GM12865 (cell line): ENCODE measurements at places on chromosomes 7 and 10.
A peak's percentile ranks its signal among the peaks of the same experiment; 100 is the strongest.

DNA sequence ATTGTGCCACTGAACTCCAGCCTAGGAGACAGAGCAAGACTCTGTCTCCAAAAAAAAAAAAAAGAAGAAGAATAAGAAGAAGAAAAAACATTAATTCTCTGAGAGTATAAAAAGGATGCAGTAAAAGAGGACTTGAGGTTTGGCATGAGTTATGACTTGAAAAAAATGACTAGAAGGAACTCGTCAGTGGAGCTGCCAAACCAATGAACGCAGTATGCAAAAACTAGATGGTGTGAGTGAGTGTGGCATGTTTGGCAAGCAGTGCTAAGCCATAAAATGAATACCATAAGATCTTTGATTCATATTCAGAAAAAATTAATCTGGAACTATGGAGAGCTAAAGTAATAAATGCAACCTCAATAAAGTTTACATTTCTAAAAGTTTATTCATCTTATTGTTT lies 68.6 kb upstream of the MEOX2 start:
- no peak for DNase-seq

DNA sequence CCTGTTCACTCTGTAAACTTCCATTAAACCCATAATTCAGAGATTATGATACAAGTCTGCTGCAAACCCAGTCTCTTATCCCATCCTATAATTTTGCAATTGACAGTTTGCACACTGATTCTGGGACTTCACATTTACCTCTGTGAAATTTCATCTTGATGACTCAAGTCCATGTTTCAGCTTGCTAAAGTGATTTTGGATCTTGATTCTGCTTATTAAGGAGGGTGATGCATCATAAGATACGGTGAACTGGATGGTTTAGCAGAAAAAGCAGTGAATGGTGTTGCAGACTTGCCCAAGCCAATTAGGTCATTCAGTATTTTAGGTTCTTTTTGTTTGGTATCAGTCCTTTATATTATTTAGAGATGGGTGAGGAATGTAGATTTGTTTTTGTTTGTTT lies 125.5 kb upstream of the PODXL start:
- DNase-seq, result no peak

DNA sequence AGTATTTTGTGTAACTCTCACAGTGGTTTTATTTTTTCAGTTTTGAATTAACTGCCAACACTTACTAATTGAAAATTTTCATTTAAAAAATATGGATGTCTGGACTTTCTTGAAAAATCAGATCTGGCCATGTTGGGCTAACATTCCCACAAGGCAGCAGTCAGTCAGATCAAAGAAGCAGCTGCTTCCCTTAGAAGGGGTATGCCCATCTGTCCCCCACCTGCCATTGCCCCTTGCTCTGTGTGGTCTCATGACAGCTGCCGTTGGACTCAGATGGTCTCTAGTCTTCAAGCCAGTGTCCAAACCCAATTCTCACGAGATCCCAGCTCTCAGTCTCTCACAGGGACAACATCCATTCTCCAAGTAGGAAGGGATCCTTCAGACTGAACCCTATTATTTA lies 212.1 kb upstream of the GHITM start:
- no peak for DNase-seq

DNA sequence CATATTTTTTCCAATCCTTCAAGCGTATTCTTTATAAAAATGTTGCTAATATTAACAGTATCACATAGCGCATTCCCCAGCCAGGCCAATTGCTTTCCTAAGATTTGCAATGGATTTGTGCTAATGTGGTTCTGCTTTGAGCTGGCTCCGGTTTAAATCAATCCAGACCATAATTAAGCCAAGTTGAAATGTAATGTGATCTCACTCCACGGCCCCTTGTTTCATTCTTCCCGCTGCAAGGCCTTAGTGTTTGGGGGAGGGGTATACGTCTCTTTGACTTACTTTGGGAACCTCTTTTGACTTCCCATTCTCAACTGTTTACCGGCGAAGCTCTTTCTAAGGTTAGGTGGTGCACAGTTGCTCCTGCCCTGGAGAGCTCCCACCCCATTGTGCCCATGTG lies 86.4 kb downstream of the PRPF18 start:
- no peak for DNase-seq

- no peak for DNase-seq
Observed at GRCh38 chr10:68666280-68666760, 54.7 kb upstream of the CCAR1 start.

GRCh38 chr10:79186486-79187120 lies 117.8 kb downstream of the ZMIZ1 start:
- no peak for DNase-seq

DNA sequence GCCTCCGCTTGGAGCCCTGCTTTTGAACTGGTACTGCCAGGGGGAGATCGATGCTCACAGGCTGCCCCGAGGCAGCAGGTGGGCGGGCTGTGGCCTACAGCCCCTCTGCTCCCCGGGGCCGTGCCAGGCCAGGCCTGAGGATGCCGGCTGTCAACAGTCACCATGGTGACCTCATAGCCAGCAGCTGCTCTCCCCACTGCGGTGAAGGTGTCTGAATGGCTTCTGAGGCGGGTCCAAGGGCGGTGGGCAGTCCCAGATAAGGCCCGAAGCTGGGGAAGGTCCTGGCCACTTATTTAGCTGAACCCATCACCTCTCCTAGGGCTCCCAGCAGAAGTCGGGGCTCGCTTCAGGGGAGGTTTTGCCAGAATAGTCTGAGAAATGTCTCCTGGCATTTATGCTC lies 179.3 kb downstream of the ARHGAP12 start:
- DNase-seq, result no peak

DNA sequence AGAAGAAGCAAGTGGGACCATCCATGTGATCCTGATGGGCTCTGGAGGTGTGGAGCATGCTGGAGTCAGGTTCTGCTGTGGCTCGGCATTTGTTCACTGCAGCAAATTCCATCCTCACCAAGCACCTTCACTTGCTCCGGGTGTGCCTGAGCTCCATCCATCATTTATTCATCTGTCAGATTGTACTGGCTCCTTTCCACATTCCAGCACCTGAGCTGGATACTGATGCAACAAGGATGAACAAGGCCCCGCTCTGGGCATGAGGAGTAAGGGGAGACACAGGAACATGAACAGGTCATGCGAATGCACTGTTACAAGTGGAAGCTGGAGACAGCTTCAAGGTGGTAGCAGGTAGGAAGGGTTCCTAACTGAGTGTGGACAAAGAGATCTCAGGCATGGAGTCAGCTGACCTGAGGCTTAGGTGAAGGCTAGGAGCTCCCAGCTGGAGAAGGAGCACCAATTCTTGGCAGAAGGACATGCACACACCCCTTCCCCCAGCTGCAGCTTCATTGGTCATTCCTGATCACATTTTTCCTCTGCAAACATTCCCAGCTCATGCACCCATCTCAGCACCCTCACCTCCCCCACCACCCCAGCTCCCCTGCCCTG lies 133.7 kb upstream of the ZMIZ1 start:
- no peak for DNase-seq

DNA sequence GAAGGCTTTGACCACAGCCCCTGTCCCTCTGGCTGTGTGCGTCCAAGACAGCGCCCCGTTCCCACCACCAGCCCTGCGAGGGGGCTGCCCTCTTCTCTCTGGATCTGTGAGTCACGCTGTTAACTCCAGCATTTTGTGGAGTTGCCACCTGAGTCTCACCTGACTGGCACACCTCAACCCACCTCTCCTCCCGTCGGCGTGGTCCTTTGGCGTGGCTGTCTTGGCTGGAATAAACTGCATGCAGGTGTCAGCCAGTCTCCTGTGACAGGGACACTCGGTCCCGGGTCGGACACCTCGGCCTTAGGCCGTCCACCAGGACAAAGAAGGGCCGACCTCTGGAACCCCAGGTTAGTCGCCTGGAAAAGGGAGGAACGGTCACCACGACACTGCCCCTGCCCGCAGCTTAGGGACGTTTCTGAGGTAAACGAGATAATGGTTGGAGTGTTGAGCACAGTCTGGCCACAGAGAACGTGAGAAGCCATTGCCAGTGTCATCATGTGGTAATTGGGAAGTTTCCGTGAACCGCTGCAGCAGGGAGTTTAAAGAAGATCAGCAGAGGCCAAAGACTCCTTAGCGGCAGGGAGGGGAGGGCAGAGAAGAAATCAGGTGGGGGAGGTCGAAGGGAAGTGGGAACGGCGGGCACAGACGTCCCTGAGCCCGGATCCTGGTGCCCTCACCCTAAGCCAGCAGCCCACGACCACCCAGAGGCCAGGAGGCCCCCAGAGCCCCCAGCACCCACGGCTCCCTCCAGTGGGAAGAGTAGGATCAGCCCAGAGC lies 73.6 kb upstream of the FAM20C start:
- no peak for DNase-seq

GRCh38 chr7:41431671-41432070 lies 271.2 kb downstream of the INHBA start:
- DNase-seq, result no peak

- DNase-seq, result no peak
Observed at GRCh38 chr10:73876157-73876556, 1.8 kb upstream of the CAMK2G start.

DNA sequence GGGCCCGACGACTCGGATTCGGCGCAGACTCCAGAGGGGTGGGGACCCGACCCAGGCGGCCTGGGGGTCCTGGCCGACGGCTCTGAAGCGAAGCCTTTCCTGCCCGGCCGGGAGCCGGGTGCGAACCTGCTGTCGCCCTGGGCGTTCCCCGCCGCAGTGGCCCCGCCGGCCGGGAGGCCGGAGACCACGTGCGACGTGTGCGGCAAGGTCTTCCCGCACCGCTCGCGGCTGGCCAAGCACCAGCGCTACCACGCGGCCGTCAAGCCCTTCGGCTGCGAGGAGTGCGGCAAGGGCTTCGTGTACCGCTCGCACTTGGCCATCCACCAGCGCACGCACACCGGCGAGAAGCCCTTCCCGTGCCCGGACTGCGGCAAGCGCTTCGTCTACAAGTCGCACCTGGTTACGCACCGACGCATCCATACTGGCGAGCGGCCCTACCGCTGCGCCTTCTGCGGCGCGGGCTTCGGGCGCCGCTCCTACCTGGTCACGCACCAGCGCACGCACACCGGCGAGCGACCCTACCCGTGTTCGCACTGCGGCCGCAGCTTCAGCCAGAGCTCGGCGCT lies 15.4 kb downstream of the ZNF316 start:
- DNase-seq, result no peak

DNA sequence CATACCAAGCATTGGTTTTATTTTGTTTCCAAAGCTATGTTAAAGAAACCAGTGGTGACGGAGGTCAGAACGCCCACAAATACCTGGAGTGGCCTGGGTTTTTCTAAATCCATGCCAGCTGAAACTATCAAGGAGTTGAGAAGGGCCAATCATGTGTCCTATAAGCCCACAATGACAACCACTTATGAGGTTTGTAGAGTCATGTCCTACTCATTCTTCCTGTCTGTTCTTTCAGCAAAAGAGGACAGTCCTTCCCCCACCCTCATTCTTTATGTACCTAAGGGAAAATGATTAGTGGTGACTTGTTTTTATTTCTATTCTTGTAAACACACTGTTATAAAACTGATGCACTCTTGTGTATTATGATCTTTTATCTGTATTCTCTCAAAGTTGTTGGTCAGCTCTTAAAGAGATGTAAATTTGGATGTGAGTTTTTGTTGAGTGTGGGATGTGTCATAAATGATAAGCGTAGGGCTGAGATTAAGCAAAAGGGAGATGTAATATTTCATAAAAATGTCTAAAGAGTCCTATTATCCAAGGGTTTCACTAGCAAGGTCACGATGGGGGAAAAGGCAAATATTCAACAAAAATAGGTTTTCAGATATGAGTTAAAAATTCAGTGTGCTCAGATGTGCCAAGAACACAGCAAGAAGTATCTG lies 294.4 kb downstream of the BICC1 start:
- no peak for DNase-seq

- no peak for DNase-seq
Observed at GRCh38 chr7:16028103-16028502, 341.6 kb upstream of the MEOX2 start.

GRCh38 chr7:142012825-142013511 lies 17.3 kb downstream of the MGAM start:
- no peak for DNase-seq

GRCh38 chr7:143015926-143016490 lies 10.9 kb downstream of the OR9A2 start:
- DNase-seq, result no peak

DNA sequence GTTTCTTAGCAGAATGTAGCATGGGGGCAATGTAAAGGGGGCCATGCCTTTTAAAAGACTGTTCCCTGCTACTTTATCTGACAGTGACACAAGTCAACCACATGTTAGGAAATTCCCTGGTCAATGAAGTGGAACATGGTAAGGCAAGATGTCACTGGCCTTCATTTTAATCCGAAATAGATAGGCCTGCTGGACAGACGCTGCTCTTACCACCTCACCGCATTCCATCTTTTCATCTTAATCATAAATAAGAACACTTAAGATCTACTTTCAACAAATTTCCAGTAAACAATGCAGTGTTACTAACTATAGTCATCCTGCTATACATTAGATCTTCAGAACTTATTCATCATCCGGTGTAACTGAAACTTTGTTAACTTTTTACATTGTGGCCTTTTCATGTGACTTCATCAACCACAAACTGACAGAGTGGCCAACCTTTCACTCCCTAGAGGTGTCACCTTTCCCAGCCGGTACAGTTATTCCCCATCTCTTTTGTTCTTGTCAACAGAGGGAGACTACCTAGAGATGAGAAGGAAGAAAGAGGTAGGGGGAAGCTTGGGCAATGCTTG lies 15.6 kb downstream of the ASB4 start:
- peak; percentile 78 for DNase-seq

DNA sequence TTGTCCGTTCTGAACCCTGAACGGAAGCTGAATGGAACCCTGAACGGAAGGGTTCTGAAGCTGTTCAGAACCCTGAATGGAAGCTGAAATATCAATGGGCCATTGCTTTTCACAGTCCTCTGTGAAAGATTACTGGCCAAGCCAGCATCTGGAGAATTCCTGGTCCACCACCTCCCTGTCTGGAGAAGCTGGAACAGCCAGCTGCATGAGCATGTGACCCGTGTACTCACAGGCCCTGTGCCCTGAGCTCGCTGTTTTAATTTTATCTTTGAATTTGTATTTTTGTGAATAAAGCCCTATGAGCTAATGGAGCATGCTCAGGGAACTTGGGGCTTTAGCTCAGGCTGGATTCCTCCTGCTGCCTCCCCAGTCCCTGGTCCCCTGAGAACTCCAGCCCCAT lies 37.2 kb downstream of the HTRA1 start:
- DNase-seq, result no peak

DNA sequence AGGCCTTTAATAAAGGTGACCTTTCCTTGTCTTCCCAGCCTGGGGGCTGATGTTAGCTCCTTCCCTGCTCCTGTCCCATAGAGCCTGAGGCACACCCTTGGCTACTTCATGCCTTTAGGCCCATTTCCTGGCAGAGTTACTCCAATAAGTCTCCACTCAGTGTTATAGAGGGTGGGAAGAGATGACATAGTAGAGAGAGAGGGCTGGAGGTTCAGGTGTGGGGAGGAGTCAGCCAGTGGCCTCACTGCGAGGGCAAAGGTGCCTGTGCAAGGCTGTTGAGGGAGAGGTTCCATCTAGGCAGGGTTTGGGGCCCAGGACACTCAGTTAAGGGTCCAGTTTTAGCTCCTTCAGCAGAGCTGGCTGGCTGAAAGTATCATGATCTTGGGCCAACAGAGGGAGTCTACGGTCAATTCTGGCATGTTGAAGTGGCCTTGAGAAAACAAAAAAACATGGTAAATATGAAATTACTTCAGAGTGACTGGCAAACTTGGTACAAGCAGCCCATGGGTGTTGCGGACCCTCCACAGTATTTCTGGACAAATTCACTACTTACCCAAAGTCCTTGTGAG lies 67.9 kb downstream of the ZNF783 start:
- no peak for DNase-seq
